ENCODE measurements at places on chromosomes 3 and 15.

- no peak for DNase-seq
Observed at GRCh38 chr15:79180318-79180717, 89.7 kb upstream of the RASGRF1 start.

GRCh38 chr3:156587760-156588069 is 32.8 kb upstream of the SSR3 start:
- DNase-seq = no peak

- no peak for DNase-seq
Observed at GRCh38 chr3:59302442-59302841, 252.6 kb upstream of the CFAP20DC start.

DNA sequence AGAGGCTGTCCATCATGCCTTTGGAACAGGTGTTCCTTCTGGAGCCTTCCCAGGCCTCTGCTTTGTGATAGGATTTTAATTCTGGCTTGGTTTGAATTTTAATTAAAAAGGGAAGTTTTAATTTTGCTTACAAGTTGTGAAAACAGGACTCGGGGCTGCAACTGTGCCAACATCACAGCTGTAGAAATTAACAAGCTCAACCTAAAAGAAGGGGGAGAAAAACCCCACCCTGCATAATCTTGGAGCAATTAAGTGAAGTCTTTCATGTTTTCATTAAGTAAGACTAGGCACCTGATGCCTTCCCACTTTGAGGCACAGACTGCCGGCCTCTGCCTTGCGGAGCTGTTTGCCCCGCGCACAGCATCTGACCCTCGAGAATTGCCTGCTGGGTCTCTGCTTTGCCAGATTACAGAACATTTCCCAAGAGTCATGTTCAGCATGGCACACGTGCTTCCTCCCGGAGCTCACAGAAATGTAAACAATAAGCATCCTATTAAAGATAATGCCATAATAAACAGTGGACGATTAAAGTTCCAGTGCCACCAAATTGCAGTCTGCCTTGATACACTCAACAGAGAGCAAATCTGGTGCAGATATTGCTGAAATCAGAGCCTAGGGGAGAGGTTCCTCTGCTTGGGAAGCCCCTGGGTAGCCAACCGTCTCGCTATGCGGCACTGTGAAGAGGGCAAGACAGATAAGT is 364.2 kb downstream of the LRTM1 start:
- no peak for DNase-seq

GRCh38 chr3:141303481-141304223 is 64.7 kb upstream of the ZBTB38 start:
- peak; percentile 64 for DNase-seq

DNA sequence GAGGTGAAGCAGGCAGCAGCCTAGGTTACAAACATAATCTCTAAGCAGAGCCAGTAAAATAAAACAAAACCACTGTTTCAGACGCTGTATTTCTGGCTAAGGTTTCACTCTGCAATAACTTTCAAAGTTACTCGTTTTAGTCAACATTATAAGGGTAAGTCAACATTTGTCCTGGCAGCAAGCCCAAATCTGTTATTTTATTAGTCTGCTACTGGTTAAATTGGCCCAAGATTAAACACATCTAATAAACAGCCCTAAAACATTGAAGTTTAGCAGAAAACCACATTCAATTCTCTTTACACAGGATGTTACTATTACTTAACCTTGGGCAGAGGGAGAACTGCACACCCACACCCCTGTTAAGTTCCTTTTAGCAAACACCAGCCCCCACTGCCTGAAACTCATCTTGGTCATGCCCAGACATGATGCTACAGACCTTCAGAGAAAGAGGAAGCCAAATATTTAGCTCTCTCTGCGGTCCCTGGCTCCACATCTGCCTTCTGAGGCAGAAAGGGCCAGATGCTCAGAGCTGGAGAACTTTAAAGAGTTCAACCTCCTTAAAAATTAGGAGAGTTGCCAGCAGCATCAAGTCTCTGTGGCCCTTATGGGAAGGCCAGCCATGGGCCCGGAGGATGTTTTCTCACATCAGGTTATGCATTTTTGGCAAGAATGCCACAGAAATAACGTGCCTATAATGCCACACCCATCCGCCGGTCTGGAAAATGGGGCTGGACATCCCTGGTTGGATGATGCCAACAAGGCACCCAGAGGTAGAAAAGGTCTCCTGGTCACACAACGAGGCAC is 17.9 kb downstream of the ARHGEF3 start:
- peak; percentile 51 for DNase-seq

- no peak for DNase-seq
Observed at GRCh38 chr15:70137967-70138366, 40.2 kb upstream of the TLE3 start.

- DNase-seq = no peak
Observed at GRCh38 chr15:65331811-65332210, 27.3 kb downstream of the RNU5B-1 start.

- no peak for DNase-seq
Observed at GRCh38 chr15:59011262-59011952, 23.9 kb downstream of the RNF111 start.

- no peak for DNase-seq
Observed at GRCh38 chr15:77816983-77817382, 184.3 kb upstream of the LINGO1 start.

GRCh38 chr15:50100486-50100885 is 18.5 kb downstream of the ATP8B4 start:
- DNase-seq = no peak

- peak; percentile 53 for DNase-seq
Observed at GRCh38 chr15:66566963-66567531, 1.2 kb upstream of the LCTL start.

GRCh38 chr15:85282504-85283115 is 97.8 kb upstream of the AKAP13 start:
- DNase-seq = no peak

DNA sequence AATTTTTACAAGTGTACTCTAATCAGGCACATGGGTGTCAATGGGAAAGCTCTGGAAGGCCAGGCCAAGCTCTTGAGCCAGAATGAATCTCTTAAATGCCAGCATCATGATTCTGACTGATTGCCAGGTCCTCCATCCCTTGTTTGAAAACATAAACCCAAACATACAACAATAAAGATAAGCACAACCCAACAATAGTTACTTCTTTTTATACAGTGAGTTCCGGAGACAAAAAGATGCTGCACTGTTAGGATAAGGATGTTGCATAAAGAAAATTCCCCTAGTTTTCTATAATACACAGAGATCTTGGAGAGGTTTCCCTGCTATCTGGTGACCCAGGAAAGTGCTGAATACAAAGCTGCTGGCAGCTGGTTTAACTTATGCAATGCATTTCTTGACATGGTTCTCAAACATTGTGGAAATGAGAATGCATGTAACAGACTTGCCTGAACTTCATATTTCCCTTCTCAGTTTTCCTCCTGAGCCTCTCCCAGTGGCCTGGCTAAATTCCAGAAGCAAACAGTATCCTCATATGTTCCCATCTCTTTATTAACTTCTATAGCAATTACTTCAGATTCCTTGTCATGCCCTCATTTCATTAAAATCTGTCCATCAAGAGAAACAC is 180.1 kb upstream of the PRICKLE2 start:
- DNase-seq = no peak

GRCh38 chr15:67927501-67928168 is 87.8 kb upstream of the RNU6-1 start:
- no peak for DNase-seq

DNA sequence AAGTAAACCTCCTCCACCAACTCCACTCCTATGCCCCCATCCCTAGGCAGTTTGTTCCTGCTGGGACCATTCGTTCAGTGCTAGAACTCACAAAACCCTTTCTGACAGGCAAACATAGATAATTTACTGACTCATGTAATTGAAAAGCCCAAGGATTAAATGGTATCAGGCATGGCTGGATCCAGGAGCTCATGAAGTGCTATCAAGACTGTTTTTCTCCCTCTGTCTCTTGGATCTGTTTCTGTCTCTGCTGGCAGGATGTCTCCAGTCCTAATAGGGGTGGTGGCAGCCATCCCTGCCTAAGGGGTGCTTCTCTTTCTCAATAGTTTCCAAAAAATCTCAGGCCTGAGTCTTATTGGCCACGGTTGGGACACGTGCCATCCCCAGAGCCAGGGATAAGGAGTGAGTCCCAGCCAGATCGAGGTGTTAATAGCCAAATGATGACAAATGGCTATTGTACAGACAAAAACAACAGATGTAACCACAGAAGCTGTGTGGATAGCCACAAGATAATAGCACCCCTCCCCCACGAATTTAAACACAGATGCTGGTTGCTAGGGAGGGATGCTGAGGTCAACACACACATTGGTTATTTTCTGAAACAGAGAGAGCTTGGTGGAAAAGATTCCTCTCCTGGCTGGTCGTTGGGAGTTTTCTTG is 168.6 kb downstream of the SHQ1 start:
- DNase-seq = no peak

DNA sequence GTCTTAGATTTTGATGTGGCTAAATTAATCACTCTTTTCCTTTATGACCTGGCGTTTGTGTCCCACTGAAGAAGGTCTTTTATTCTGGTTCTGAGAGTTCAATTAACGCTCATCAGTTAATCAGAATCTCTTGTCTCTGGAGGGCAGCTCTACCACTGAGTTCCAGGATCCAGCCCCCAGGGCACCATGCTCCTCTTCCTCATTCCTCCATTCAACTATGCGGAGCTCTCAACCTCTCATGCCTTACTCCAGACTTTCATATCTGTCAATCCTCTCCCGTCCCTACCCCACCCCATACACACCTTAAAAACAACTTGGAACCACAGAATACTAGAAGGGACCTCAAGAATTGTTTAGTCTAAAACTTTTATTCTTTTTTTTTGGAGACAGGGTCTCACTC is 4.8 kb upstream of the ABHD5 start:
- no peak for DNase-seq

DNA sequence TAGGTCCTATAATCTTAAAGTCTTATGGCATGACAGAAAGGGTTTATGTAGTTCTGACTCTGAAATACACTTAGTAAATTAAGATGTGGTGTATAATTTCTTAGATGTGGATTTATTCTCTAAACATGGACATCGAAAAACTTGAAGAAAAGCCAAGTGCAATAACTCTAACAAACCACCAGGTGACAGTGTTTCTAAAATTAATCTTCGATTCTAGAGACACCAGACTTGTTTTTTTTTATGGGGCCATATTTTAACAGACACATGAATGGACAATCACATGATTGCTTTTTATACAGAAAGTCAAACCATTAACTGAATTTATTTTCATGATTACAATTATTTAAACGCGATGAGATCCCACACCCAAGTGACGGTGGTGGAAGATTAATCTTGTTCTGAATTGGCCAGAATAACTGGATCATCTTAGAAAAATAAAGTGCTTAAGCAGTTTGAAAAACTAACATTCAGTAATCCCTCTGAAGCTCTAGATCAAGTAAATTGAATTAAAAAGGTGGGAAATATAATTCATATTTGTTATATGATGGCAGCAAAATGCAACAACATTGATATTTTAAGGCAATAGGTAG is 305.1 kb downstream of the LSAMP start:
- no peak for DNase-seq

GRCh38 chr3:39339086-39339485 is 9.6 kb downstream of the CCR8 start:
- no peak for DNase-seq

GRCh38 chr15:62301993-62302675 is 137.0 kb upstream of the C2CD4B start:
- DNase-seq = no peak

GRCh38 chr3:112759210-112759609 is 87.5 kb downstream of the CD200R1L start:
- no peak for DNase-seq

- DNase-seq = no peak
Observed at GRCh38 chr15:65913631-65914199, 44.4 kb downstream of the RAB11A start.

DNA sequence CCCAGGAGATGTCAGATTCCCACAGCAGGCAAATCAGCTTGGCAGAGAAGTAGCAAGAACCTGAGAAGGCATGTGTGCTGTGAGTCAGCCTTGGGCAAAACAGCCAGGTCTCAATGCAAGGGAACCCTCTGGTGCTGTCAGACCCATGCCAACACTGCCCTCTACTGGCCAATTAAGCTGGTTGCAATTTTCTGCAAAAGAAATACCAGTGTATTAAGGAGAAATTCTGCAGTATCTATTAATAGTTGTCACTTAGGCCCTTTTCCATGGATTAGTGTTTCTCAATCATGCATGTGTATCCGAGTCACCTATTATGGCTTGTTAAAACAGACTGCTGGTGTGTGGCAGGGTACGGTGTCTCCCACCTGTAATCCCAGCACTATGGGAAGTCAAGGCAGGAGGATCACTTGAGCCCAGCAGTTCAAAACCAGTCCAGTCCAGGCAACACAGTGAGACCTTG is 26.2 kb downstream of the MAP4 start:
- DNase-seq = peak; percentile 48

DNA sequence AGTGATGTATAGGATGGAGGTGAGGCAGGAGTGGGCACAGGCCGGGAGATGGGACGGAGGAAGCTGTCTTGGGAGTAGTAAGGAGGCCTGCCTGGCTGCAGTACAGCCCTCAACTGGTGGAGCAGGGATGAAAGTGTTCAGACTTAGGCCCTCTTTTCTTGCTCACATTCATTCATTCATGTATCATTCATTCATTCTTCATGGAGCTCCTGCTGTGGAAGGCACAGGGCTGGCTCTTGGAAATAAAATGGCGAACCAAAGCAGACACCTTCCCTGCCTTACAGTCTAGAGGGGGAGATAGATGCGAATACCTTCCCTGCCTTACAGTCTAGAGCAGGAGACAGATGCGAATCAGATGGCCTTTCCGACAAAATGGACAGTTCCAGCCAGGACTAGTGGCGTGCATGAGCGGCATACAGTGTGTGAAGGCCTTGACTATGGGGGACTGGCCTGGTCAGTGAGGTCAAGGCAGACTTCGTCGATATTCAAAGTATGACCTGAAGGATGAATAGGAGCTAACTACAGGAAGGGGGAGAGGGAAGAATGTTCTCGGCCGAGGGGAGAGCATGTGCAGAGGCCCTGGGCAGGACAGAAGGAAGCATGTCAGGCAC is 143.2 kb upstream of the TLE3 start:
- DNase-seq = no peak

- DNase-seq = no peak
Observed at GRCh38 chr3:280681-281080, 84.1 kb downstream of the CHL1 start.

DNA sequence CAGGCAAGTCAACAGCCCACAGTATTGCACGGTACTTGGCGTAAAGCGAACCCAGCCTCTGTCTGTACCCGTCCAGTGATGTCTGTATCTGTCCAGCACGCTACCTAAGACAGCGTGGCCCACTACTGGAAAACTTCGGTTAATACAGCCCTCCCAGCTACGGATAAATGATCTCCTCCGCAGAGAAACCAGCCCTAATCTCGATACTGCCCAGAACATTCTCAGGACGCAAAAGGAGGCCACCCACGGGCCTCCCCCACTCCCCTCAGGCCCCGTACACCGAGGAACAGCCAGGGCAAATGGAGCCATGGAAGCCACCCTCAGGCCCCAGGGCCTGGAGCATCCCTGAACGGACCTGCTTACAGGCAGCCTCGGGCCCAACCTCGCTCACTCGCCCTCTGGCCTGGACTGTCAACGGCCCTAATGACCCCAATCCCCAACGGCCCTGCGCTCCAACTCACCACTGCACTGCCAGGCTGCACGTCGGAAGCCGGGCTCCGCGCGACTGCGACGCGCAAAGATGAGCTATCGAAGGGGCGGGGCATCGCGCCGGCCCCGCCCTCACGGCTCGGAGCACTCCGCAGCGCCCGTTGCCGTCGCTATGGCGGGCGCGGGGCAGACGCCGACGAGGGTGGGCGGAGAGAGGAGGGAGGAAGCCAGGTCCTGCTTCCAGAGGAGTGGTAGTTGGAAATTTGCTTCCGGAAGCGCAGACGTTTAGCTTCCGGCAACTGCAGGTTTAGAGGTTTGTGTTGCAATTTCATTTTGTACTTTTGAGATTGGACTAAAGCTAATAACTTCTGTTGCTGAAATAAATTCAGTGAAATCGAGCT is at the start of gene SKIC8:
TSS of gene SKIC8 (minus strand) at position 509 of the 830 bp plus-strand sequence. CDS start 3,923 bp downstream, outside the sequence.
- peak; percentile 91 for DNase-seq

- DNase-seq = no peak
Observed at GRCh38 chr3:48467110-48467454, 20.5 kb downstream of the ATRIP start.
